ENCODE measurements at places on chromosomes 7 and 10. TPM values are rescaled to one million over a fixed set of nuclear protein-coding genes. Genes with fewer than 3 reads are reported as not detected.

Gene C10orf88
- 5.0 TPM for polyA plus RNA-seq

Gene MMP21
- polyA plus RNA-seq, result 0.27 TPM

Gene BMPER
- polyA plus RNA-seq, result 0.32 TPM

Gene HOXA6
- polyA plus RNA-seq, result 1.3 TPM

Gene SCIN
- 0.17 TPM for polyA plus RNA-seq

Gene GLI3
- polyA plus RNA-seq, result 1.1 TPM

Gene LMOD2
- polyA plus RNA-seq, result 0.16 TPM

Gene HOXA10
- polyA plus RNA-seq, result 14.1 TPM

Gene CYP26A1
- 0.10 TPM for polyA plus RNA-seq

Gene RHOBTB1
- 16.2 TPM for polyA plus RNA-seq

Gene HIPK2
- 14.7 TPM for polyA plus RNA-seq

All from adrenal gland (tissue), 19 donors.